NCI-H526 (cell line): ENCODE measurements at places on chromosomes 3 and 15.
A peak's percentile ranks its signal among the peaks of the same experiment; 100 is the strongest.

GRCh38 chr15:72562878-72563277, 88.7 kb downstream of the ARIH1 start:
- DNase-seq: no peak

GRCh38 chr3:11481556-11481955, 162.2 kb downstream of the VGLL4 start:
- DNase-seq: no peak

- DNase-seq: no peak
Observed at GRCh38 chr15:81293728-81294515, 30.0 kb downstream of the STARD5 start.

- no peak for DNase-seq
Observed at GRCh38 chr3:40268802-40269524, 40.5 kb upstream of the EIF1B start.

- no peak for DNase-seq
Observed at GRCh38 chr15:89531796-89532537, 35.6 kb upstream of the RHCG start.

DNA sequence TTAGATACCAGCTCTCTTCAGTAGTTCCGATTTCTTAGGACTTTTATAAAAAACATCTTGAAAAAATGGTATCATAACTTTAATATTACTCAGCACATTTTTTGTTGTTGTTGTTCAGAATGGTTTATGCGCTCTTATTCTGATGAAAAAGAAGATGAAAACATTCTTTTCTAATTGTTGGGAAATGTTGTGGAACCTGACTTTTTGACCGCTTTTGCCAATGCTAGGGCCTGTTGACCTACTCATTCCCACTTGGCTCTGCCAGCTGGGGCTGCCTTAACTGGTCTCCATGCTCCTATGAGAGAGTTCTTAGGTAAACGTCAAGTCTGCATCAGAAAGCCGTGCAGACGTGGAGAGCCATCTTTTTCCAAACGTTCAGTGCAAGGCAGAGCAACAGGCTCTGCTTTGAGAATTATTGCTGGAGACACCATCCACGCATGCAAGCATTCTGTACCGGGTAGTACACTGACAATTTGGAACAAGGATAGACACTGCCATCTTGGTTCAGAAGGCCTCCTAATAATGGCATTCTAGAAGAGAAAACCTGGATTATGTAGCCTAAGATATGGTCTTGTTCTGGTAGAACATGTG, 176.8 kb downstream of the GHSR start:
- DNase-seq: no peak

DNA sequence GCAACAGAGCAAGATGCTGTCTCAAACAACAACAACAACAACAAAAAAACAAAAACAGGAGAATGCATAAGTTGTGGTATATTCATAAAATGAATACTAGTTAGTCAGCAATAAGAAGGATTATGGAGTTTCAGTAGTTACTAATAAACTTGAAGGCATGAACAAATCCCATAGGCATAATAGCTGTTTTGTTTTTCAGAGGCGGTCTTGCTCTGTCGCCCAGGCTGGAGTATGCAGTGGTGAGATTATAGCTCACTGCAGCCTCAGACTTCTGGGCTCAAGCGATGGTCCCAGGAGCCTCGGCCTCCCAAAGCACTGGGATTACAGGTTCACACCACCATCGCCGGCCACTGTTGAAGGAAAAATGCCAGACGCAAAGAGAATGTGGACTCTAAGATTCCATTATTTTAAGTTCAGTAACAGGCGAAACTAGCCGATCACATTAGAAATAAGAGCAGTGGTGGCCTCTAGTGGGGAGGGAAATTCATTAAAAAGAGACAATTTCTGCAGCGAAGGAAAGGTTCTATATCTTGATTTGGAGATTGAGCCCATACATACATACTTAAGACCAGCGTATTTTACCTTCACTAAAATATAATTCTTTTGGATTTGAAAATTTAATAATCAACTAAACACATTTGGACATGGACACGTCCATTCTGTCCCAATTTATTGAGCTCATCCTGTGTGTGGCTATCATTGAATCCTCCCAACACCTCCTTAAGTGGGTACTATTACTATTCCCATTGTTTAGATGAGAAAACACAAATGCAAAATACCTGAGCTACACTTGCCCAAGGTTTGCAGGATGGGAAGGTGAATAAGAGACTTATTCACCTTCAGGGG, 27.4 kb upstream of the HDAC11 start:
- peak; percentile 66 for DNase-seq

- DNase-seq: no peak
Observed at GRCh38 chr15:80121546-80121945, 31.3 kb upstream of the FAH start.

DNA sequence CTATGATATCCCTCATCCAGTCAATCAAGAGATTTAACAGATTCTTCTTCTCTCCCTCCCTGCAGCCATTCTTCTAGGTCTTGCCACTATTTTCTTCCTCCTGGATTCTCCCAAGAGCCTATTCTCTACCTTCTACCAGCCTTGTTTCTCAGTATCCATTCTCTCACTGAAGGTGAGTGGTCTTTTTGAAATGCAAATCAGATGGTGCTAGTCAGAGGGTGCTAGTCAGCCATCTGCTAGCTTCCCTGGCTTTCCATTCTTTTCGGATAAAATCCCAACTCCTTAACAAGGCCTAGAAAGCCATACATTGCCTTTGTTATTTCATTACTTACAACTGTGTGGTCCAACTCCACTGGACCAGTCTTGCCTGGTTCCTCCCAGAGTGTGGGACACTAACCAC, 734.3 kb upstream of the CFAP20DC start:
- DNase-seq: no peak

DNA sequence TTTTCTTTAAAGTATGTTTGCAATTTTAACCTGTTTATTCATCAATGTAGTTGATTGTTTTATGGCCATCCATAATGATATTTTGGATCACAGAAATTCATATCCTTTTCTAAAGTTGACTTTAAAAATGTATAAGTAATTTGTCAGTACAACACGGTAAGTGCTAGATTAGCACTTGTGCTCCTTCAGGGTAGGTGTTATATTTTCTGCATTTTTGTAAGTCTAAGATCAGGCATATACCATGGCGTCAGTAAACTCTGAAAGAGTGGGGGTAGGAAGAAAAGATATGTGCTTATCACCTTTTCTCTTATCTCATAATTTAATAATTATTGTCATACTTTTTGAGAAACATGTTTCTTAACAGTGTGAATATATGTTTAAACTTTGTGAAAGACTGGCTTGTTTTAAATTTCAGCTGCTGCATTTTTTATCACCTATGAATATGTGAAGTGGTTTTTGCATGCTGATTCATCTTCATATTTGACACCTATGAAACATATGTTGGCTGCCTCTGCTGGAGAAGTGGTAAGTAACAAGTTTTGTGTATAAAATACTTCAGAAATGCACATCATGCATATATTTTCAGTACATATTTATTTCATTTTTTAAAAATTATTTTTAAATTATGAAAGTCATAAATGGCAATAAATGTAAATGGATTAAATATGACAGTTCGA, 22.1 kb downstream of the SLC25A26 start:
- no peak for DNase-seq

DNA sequence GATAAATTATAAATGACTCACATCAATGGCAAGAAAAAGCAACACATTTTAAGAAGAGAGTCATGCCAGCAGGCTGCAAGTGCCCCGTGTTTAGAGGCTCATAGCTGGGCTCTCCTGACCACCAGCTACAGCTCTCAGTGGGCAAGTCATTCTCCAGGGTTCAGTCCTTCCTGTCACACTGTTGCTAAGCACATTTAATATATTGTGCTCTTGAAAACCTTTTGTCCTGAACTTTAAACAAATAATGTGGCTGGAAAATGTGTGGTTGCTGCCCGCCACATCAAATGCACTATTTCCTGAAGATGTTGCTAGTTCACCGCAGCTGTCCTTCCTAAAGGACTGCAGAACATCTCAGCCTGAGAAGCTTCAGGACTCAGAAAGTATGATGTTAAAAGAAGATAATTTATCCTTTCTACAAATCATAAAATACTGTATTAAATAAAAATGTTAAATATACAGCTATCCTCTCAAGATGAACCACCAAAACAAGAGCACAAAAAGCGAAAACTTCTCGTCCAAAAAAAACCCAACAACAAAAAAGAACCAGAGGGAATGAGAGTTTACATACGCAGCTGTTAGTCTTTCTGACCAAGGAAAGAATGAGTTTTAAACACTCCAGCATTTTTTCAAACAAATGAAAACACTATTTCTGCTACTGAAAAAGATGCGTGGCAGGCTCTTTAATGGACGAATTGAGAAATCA, 951 bp downstream of the TARS3 start:
- DNase-seq: peak; percentile 62

GRCh38 chr15:60374209-60374608, 23.6 kb downstream of the ANXA2 start:
- no peak for DNase-seq

DNA sequence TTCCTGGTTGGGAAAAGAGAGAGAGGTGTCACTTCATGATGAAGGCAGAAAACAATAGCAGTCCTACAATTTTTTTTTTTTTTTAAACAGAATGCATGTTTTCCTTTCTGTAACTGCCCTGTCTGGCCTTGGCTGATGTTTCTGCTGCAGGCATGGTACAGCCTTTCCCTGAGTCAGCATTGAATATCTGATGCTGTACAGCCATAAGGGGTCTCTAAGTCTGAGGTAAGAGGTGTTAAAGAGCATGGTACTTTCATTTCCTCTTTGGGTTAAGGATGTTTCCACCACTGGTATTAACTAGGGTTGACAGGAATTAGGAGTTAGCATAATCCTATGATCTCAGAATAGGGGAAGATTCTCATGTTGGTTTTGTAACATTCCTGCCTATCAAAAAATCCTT, 147.4 kb downstream of the CHST2 start:
- no peak for DNase-seq

- no peak for DNase-seq
Observed at GRCh38 chr3:67521053-67521646, 133.3 kb downstream of the SUCLG2 start.
